ENCODE measurements at places on chromosomes 4 and X. TPM values are rescaled to one million over a fixed set of nuclear protein-coding genes. Genes with fewer than 3 reads are reported as not detected.

DIAPH2 gene
- 4.6 TPM for total RNA-seq

TIGD2 gene
- total RNA-seq: 6.4 TPM

ANK2 gene
- total RNA-seq: 1.8 TPM

ERCC6L gene
- total RNA-seq: 11.4 TPM

TET2 gene
- total RNA-seq: 2.2 TPM

YY2 gene
- total RNA-seq: 2.5 TPM

DOK7 gene
- total RNA-seq: 0.12 TPM

CITED1 gene
- total RNA-seq: 1.2 TPM

CPLX1 gene
- 1.2 TPM for total RNA-seq

CCDC110 gene
- 0.06 TPM for total RNA-seq

Data from A549 treated with ZK216348 at 1 μM for 4 hours (cell line).